ENCODE measurements at places on chromosomes 2 and 18.
A peak's percentile ranks its signal among the peaks of the same experiment; 100 is the strongest.

GRCh38 chr2:215527736-215528135, 91.9 kb upstream of the FN1 start:
- no peak for DNase-seq

GRCh38 chr18:26919201-26919600, 53.7 kb upstream of the AQP4 start:
- DNase-seq, result no peak

- DNase-seq, result no peak
Observed at GRCh38 chr18:43422518-43422917, 145.2 kb upstream of the SYT4 start.

DNA sequence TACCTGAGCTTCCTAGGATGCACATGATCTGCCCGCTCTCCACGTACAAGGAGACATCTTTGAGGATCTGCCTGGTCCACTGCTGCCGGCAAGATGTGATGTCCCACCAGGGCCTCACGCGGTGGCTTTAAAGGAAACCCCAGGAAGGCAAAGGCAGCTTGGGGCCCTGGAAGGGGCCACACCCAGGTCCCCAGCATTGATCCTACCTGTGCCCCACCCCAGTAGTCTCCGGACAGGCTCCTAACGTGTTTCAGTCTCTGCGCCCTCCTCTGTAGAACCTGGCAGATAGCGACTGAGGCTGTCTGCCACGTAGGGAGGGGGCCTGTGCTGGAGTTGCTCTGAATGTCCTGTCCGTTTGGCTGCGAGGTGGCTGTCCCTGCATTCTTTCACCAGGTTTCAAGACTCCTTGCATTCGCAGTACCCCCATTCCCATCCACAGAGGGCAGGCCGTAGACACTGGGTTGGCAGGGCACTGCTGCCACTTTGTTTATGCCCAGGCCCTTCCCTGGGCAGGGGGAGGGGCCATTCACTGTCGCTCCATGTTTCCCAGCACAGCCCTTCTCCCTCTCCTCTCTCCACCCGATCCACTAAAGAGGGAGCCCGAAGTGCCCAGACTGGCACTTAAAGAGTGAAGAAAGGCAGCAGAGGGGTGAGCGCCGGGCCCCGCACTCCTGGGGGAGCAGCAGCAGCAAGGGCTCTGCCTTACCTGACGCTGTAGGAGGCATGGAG, 644 bp downstream of the ABCG5 start:
- no peak for DNase-seq

- peak; percentile 49 for DNase-seq
Observed at GRCh38 chr2:225270861-225271260, 128.6 kb upstream of the NYAP2 start.

DNA sequence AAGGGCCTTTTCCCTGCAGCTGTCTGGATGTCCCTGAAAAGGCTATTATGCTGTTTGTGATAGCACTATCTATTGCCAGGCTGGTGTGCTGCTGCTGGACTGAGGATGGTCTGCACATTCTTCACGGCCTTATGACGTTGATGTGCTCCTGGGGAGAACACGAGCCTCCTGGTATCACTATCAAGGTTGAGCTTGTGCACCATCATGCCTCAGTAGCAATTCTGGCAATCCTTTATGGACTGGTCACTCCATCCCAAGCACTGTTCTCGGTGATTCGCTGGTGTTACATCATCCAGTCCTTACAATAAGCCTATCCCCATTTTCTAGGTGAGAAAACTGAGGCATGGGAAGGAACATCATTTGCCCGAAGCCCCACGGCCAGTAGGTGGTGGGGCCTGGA, 18.2 kb upstream of the CCBE1 start:
- DNase-seq, result no peak

DNA sequence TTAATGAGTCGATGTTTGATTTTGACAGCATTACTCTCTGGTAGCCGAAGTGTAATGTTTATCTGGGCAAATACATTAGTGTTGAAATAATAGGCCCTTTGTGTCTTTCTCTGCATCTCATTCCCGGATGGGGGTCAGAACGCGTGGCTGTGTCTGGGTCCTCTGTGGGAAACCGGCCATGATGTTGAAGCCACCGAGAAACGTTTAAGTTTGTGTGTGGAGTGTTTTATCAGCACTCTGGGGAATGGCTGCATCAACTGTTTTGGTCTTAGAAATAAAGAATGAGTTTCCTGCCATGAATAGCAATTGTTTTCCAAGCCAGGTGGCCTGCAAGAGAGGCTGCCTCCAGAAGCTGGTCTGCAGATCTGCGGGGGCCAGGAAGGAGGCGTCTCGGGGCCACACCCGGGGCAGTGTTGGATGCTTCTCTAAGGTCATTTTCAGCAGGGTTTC, 69.7 kb downstream of the RNF144A start:
- no peak for DNase-seq

GRCh38 chr2:20384953-20385352, 34.3 kb upstream of the PUM2 start:
- DNase-seq, result no peak
